Fibroblast of skin of right biceps (primary cell): ENCODE measurements at places on chromosomes 11 and 22.

DNA sequence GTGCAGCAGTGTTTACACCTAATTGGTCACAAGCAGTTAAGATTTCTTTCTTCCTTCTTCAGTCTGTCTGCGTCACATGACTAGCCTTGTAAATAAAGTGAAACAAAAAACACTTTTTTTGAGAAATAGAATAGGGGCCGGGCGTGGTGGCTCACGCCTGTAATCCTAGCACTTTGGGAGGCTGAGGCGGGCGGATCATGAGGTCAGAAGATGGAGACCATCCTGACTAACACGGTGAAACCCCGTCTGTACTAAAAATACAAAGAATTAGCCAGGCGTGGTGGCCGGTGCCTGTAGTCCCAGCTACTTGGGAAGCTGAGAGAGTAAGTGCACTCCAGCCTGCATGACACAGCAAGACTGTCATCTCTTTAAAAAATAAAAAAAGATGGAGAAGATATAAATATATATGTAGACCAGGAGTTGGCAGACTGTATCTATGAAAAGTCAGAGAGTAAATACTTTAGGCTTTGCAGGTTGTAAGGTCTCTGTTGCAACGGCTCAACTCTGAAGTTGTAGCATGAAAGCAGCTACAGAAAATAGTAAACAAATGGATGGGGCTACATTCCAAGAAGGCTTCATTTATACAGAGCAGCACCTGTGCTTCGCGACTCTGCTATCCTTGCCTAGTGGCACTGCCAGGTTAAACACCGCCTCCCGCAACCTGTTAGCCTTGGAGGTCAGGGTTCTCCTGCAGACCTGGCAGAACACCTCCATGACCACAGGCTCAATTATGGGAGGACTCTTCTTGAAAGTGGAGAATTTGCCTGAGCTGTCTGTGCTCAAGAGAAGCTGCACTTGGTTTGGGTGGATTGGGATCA is 55.9 kb downstream of the PPP6R2 start:
- no peak for DNase-seq

DNA sequence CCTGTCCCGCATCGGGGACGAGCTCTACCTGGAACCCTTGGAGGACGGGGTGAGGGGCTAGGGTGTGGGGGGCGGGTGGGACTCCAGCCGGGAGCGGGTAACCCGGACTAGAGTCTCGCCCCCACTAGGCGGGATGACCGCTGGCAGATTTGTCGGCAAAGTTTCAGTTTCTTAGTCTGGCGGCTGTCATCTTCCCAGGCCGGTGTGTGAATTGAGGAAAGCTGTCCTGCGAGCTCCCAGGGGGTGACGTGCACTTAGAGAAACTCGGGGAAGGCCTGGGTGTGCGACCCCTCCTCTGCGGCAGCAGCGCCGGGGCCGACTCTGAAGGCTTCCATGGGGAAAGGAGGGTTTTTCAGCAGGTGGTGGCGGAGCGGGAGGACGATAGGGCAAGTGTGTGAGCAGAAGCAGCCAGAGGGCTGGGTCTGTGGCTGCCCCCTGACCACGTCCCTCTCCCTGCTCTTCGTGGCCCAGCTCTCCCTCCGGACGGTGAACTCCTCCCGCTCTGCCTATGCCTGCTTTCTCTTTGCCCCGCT is 463 bp downstream of the RAD9A start:
- DNase-seq: no peak

DNA sequence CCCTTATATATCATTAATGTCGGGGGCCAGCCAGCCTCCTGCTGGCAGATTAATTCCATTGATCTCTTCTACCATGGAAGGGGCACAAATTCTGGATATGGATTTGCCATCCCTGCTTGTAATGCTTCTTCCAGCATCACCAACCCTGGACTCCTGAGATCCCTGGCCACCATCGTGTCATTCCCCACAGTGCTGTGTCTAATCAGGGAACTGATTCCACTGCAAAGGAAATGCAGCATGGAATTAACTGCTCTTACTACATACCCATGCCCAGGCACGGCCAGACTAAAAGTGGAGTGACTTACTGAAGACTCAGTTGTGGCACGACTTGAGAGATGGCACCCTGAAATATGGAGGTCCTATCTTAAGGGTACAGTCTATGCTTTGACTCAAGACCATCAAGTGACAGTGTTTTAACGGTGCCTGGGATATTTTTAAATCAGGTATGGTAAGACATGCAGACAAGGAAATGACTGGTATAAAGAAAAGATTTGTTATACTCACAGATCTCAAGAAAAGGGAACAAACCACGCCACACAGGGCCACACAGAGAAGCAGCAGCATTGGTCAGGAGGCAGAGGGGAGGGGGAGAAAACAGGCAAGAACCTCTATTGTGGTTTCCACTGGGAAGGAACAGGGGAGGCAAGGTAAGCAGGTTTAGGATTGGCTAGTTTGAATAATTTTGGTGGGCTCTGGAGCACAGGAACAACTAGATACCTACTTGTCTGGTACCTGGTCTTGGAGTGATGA is 65.1 kb downstream of the IGLL5 start:
- DNase-seq: no peak

DNA sequence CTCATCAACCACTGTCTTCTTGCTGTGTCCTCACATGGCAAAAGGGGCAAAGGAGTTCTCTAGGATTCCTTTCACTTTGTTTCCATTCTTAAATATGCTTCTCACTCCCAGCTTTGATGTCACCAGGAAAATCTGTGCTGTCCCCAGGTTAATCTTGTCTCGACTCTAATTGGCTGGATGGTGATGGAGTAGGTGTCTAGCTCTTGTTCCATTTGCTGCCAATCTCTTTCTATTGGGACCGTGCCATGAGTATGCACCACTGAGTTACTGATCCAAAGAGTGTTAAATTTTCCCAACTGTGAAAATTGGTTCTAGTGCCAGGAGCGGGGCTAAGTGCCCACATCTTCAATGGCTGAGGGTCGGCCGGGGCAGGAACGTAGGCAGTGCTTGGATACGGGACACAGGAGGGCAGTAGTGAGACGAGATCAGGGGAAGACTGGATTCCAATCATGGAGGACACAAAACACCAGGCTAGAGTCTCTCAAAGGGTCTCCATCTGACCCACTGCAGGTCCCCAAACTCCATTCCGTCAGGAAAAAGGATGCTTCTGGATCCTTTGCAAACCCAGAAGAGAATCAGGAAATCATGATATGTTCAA is 47.7 kb upstream of the CSNK2A3 start:
- no peak for DNase-seq

DNA sequence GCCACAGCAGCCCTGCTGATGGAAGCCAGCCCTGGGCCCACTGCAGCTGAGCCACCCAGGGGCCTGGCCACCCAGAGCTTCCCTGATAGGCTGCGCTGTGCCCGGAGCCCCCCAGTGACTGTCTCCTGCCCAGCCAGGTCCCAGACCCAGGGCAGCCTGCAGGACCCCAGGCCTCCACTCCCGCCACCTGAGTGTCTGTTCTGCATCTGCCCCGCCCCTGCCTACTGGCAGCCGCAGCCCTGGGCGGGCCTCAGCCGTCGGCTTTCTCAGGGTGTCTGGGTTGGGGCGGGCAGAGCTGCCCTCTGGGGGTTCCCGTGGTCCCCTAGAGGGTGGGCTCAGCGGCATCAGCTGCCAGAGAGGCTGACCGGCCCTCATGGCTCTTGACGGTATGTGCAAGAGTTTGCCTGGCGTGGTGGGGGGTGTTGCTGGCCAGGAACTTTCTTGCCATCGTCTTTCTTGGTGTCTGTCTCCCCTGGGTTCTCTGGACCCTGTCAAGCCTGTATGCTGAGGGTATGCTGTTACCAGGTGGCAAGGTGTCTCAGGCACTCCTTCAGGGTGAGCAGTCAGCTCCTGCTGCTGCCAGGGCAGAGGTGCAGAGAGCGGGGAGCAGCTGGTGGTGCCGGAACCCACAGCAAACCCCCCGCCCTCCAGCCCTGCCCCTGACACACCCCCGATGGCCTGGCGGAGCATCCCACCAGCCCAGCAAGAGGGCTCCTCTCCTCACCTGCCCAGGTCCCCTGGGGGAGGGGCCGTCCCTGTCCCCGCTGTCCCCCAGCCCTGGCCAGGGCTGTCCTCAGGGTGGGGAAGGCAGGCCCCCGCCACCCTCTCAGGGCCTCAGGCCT is 12.2 kb upstream of the PIM3 start:
- DNase-seq: no peak

- peak; percentile 62 for DNase-seq
Measured at GRCh38 chr11:94803491-94803890, 35.3 kb downstream of the AMOTL1 start.

DNA sequence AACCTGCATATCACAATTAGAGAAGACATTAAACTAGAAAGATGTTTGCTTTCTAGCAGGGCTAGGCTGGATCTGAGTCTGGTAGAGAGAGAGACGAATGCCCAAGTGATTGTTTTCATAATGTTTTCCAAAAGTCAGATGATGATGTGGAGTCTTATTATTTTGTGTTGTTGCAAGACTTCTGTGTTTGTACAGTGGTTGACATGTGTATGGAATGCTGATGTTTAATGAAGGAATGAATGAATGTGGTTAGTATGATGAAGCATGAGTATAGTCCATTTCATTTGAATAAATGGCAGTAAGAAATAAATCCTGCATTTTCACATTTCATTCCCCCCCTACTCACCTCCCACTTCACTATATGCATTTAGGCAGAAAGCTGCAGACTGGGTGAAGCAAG is 69.6 kb downstream of the PPP2R1B start:
- peak; percentile 49 for DNase-seq

GRCh38 chr11:126874276-126874675 is 126.3 kb downstream of the KIRREL3 start:
- DNase-seq: peak; percentile 13

DNA sequence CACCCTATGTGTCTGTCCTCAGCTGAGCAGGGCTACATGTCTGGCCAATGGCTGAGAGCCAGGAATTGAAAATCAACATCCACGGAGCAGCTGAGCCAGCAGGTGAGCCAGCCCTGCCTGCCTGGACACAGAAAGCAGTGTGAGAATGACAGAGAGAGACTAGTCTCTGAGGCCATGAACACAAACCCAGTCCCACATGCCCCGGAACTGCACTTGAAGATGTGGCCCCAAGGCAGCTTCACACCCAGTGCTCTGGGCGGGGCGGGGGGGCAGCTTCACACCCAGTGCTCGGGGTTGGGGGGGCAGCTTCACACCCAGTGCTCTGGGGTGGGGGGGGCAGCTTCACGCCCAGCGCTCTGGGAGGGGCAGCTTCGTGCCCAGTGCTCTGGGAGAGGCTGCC is 37.6 kb downstream of the TRMU start:
- no peak for DNase-seq

- DNase-seq: no peak
Measured at GRCh38 chr22:48750826-48751440, 1076.7 kb downstream of the BRD1 start.

DNA sequence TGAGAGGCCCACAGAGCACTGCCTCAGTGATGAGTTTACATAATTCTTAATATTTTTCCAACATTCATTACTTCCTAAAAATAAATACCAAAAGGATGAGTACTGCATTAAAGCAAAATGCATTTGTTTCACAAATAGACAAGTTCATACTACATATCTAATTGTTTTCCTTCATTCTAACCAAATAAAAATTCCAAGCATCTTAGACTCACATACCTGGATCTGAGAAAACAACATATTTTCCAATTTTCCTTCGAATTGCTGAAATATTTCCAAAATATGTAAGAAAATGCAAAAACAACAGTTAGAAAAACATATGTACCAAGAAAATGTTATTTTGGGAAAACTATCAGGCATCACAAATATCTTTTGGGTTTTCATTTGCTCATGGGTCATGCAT is 127.9 kb upstream of the CEP126 start:
- peak; percentile 5 for DNase-seq

DNA sequence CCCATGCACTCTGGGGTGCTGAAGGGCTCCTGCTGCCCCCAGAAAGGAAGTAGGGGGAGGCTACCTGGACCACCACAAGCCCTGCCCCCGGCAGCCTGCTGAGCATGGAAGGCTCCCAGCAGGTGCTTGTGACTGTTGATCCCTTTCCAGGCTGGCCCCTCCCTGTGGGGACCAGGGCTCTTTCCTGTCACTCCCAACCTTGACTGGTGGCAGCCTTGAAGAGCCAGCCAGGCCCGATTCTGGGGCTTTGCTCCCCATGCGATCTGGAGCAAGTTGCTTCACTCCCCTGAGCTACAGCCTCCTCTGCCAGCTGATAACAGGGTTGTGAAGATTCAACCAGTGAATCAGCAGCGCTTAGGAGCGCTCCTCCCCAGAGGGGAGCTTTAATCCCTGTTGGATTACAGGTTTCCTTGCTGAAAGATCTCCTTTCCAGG is 4.6 kb upstream of the CST6 start:
- no peak for DNase-seq

GRCh38 chr11:62133328-62134065 is 9.7 kb downstream of the INCENP start:
- DNase-seq: no peak

- DNase-seq: no peak
Measured at GRCh38 chr11:86991341-86991740, 36.1 kb upstream of the FZD4 start.

DNA sequence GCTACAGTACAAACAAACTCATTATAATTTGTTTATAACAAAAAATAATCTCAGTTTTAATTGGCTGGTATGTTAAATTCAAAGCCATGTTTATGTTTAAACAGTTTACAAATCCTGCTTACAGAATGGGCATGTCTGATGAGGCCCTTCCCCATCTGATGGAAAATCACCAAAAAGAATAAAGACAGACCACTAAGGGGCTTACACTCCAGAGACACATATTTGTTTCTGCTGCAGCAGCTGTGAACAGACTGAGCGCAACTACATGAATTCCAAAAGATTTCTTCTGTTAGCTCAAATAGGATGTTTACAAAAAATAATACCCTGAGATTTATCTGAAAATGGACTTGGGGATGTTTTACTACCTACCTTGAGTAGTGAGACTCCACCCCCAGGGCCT is 174.7 kb upstream of the PITPNB start:
- DNase-seq: no peak

- no peak for DNase-seq
Measured at GRCh38 chr11:5712507-5712906, 22.9 kb downstream of the TRIM22 start.

- no peak for DNase-seq
Measured at GRCh38 chr11:105852403-105852802, 169.6 kb downstream of the MSANTD4 start.

- DNase-seq: peak; percentile 96
Measured at GRCh38 chr11:95831198-95831883, 41.0 kb downstream of the CEP57 start.

DNA sequence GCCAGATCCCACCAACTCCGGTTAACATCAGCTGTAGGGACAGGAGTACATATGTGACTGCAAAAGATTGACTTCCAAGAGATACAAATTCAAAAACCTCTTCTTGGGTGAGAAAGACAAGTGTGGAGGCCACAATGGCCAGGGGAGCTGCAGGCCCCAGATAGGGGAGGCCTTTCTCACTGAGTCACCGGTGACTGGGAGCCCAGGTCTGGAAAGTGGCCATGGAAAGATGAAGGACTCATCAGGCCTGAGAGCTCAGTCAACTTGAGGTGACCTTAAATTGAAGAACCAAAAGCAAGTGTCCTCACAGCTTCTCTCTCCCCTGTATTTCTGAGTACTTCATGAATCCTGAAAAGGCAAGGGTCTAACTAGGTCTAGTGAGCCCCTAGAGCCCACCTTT is 90.4 kb upstream of the CLPB start:
- peak; percentile 56 for DNase-seq

GRCh38 chr11:35619116-35619854 is 1.0 kb downstream of the FJX1 start:
- peak; percentile 60 for DNase-seq
